ENCODE measurements at places on chromosomes 7 and 10.

DNA sequence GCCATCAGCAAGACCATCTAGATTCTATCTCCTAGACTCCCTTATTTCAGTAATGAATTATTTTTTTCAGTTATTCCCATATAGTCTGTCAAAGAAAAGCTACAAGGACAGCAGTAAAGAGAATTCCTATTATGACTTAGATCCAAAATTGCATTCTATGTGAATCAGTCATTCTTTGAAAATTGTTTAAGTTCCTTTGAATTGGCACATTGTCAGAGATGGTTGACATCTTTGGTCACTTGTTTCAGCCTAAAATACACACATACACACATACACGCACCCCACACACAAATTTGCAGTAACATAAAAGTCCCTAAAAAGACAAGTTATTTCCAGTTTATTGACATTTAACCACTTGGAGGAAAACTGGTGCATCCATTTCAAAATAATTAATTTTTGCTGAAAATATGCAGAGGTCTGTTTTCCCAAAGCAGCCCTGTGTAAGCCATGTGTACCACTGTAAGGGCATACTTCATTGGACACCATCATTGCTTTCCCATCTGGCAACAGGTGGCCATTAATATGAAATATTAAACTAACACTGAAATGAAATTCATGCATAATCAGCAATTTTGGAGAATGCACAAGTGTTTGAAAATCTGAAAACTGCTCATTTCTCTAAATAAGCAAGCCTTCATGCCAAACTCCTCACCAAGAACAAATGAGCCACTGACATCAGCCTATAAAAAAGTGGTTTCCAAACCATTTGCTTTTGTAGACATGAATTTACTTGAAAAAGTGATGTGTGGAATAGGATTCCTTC, 121.7 kb upstream of the COL1A2 start:
- DNase-seq, result no peak

DNA sequence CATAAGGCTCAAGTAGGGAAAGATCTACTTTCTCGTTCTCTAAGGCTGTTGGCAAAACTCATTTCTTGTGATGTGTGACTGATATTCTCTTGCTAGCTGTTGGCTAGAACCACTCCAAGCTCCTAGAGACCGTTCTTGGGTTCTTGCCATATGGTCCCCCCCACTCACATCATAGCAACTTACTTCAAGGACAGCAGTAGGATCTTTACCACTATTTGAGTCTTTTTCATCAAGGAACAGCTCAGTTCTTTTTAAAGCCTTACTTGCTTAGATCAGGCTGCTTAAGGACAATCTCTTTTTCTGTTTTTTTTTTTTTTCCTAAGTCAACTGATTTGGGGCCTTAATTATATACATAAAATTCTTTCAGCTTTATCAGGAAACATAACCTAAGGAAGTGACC, 251.1 kb downstream of the GPR37 start:
- no peak for DNase-seq

DNA sequence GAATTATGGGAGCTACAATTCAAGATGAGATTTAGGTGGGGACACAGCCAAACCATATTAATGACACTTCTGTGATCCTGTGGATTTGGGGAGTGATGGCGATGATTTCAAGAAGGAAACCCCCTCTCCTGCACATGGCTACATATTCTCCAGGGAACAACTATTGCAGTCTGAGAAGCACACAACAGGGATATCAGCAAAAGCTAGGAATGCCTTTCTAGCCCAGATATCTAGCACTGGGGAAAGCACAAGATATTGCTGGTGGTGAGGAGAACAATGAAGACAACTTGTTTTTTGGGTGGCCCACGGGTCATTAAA, 24.3 kb downstream of the EPDR1 start:
- DNase-seq, result no peak

DNA sequence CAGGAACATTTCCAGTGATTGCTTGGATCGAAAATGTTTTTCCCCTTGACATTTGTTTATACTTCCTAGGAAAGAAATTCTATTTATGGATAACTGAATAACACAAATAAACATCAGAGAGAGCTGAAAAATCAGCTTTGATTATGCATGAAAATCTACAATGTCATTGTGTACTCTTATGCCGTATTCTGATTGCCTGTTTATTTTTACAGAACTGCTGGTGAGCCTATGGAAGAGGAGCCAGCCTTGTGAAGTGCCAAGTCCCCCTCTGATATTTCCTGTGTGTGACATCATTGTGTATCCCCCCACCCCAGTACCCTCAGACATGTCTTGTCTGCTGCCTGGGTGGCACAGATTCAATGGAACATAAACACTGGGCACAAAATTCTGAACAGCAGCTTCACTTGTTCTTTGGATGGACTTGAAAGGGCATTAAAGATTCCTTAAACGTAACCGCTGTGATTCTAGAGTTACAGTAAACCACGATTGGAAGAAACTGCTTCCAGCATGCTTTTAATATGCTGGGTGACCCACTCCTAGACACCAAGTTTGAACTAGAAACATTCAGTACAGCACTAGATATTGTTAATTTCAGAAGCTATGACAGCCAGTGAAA, 121.5 kb downstream of the TWIST1 start:
- no peak for DNase-seq

DNA sequence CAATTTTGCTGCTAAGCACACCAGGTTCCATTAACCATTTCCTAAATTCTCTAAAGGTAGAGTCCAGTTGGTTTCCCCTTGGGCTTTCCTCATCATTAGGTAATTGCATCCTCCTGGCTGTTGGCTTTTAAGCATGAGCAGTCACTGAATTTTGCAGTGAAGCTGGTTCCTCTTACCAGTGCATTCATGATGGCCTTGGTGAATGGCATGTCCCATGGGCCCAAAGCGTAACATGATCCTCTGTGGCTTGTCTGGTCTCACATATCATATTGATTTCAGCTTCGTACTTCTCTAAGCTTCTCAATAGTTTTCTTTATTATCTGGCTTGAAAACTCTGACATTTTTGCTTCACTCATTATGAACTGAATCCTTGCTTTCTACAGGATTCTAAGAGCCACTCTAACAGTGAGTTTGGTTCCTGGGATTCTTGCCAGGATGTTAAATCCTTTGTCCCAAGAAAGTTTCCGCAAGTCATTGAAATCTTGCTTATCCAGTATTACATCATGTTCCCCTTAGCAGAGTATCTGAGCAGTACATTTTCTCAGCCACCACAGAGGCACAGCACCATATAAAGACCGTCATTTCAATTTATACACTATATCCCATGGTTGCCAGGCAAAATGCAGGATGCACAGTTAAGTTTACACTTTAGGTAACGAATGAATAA, 134.2 kb downstream of the PTN start:
- DNase-seq, result no peak

- no peak for DNase-seq
Measured at GRCh38 chr10:122861711-122862161, 16.1 kb upstream of the CUZD1 start.

GRCh38 chr10:80100861-80101695, 22.6 kb downstream of the TMEM254 start:
- DNase-seq, result no peak

- DNase-seq, result no peak
Measured at GRCh38 chr7:93048136-93048930, 69.4 kb downstream of the SAMD9 start.

DNA sequence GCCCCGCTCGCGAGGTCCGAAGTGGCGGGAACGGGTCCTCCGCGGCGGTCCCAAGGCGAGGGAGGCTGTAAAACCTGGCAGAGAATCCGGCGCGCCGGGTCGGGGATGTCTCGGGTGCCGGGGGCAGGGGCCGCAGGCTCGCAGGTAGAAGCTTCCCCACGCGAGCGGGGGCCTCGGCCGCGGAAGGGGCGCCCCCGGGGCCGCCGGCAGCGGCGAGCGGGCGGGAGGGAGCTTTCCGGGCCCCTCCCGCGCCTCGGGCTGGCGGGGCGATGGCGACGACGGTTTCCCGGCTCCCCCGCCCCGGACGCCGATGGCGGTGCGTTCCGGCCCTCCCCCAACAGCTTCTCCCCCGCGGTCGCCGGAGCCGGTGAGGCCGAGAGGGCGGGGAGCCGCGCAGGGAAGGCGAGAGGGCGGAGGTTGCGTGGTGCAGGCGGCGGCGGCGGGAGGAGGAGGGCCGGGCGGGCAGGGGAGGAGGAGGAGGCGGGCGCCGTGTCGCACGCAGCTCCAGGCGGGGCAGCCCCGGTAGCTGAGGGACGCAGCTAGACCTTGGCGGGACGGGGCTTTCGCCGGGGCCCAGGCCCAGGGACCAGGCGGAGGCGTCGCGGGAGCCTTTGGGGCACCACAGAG, at the start of gene CUL1:
TSS of gene CUL1 (plus strand) at position 507 of the 627 bp plus-strand sequence. CDS start 31,220 bp downstream, outside the sequence.
- DNase-seq, result peak; percentile 61

DNA sequence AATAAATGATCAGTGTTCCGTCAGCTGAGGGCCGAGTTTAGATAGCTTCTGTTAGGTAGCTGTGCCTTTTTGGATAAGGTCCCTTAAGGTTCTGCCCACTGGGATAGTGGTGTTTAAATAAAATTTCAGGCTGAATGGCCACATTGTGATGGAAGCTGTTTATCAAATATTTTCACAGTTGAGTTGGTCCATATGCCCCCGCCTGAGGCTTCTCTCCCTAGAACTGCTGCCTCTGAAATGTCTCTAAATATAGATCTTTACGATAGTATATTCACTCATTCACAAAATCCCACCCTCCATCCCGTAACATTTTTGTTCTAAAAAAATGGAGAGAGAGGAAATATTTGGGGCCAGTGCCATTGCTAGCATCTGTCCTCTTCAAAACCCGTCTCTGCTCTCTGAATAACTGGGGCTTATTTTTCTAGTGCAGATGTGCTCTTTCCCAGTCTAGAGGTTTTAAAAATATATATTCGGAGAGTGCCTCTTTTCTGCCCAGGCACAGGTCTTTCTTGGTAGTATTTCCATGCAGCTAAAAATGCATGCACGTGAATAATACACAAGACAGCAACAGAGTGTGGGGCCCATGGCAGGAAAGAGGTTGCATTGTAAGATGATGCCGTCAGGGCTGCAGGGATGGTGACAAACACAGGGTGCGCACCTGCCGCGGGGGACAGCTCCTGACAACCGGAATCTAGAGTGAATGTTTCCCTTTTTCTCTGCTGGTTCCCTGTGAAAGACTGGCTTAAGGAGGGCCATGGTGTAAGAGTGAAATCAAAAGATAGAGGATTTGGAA, 105.4 kb upstream of the BTBD16 start:
- DNase-seq, result no peak

- DNase-seq, result no peak
Measured at GRCh38 chr7:63233881-63234280, 764.8 kb upstream of the ZNF722 start.

Measured in thymus (tissue), 14 donors.